ENCODE measurements at places on chromosomes 4 and X. TPM values are rescaled to one million over a fixed set of nuclear protein-coding genes. Genes with fewer than 3 reads are reported as not detected.

The SEPSECS gene
- total RNA-seq, result 6.7 TPM

DNA sequence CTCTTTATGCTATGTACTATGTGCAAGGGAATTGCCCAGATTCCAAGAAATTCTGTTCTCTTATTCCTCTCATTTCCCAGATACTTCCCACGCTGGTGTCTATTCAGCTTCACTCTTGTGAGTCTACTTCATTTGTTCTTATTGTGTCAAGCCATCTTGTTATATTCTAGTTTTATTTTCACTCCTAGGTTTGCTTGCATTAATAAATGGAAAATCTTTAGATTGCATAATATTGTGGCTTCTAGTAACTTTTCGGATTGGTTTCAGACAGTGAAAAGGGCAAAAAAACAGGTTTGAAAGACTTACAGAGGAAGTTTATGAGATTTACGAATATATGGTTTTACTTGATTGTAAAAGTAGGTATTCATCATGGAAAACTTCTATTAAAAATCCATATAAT lies 128.4 kb downstream of the BTC start:
- DNase-seq, result no peak

The HPGDS gene
- not detected for total RNA-seq

GRCh38 chr4:24751926-24752539 lies 43.3 kb upstream of the SOD3 start:
- DNase-seq, result no peak

DNA sequence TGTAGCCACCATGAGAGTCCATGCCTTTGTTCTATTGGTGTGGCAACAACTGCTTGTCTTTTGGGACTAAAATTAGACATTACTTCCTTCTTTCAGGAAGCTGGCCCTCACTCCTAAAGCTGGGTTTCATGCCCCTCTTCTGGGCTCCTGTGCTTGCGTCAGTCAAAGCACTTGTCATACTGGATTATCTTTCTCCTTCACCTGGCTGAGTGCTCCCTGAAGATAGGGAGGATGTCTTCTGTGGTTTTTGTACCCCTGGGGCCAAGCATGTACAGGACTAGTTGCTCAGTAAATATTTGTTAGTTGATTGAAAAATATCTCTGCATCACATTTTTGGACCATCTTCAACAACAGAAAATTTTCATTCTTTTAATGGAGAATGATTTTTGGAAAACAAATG lies 26.1 kb upstream of the LONRF3 start:
- DNase-seq, result no peak

The UGT2B11 gene
- total RNA-seq, result not detected

DNA sequence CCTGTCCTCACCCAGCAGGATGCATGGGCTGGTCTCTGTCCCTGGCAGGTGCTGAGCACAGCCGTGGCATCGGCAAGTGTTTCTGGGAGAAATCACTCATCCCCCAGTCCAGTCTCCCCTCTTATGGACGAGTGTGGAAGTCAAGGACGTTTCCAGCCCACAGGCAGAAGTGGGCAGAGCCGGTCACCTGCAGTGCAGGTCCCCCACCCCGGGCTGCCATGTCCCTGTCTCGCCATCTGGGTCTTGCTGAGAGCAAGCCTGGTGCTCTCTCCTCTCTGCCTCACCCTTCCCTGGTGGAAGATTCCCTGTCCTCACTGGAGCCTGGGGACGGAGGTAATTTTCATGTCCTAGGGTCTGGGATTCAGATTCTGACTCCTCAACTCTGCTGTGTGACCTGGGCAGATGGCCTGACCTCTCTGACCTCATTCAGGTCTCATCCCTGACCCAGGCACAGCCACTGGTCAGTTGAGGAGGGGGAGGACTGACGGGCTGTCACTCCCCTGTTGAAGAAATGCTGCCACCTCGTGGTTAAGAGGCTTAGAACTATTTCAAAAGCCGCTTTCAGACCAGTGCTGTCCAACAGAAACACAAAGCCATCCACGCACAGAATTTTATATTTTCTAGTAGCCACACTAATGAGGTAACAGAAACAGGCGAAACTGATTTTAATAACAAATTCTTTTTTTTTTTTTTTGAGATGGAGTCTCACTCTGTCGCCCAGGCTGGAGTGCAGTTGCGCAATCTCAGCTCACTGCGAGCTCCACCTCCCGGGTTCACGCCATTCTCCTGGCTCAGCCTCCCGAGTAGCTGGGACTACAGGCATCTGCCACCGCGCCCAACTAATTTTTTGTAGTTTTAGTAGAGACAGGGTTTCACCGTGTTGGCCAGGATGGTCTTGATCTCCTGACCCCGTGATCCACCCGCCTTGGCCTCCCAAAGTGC lies 1.8 kb downstream of the CPZ start:
- peak; percentile 71 for DNase-seq

The DRP2 gene
- under 0.01 TPM for total RNA-seq

GRCh38 chrX:7972586-7972985 lies 45.4 kb upstream of the PNPLA4 start:
- DNase-seq, result no peak

DNA sequence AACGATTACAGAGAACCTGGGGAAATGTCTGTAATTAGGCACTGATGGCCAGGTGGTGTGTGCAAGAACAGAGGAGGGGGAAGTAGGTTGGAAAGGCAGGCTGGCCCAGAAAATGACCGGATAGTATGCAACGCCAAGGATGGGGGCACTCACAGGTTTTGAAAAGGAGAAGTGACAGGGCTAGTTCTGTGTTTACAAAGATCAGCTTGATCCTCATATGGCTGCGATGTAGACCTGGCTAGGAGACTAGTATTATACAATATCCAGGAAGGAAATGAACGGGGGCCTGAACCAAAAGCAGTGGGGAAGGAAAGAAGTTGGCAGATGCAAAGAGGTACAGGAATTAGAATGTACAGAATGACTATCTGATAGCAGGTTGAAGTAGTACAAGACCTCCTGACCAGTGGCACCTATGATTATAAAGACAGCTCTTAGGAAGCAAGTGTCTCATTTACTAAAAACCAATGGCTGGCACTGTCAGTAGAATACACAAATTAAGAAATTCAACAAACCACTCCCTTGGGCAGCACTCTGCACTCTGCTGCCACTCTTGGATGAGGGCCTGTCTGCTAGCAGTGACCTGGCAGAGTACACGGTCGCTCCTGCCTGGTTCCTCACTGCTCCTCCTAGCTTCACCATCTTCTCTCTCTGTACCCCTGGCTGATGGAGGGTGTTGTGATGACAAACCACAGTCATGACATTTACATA lies 14.1 kb downstream of the MFAP3L start:
- no peak for DNase-seq

GRCh38 chr4:168605411-168605810 lies 108.6 kb downstream of the PALLD start:
- DNase-seq, result peak; percentile 7

DNA sequence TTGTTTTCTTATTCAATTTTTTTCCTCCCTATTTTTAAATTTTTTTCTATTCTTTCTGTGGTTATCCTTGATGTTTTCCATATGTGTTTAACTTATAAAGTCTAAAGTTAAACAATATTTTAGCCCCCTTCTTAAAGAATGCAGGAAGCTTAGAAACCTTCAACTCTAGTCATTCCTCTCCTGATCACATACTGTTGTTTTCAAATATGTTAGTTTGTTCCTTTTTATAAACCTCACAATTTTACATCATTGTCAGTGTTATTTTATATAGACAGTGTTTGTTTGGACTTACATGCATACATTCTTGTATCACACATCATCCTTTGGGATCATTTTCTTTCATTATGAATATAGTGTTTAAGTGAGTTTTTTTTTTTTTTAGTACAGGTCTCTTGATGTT lies 31.6 kb downstream of the KANTR start:
- no peak for DNase-seq

The MND1 gene
- 2.7 TPM for total RNA-seq

DNA sequence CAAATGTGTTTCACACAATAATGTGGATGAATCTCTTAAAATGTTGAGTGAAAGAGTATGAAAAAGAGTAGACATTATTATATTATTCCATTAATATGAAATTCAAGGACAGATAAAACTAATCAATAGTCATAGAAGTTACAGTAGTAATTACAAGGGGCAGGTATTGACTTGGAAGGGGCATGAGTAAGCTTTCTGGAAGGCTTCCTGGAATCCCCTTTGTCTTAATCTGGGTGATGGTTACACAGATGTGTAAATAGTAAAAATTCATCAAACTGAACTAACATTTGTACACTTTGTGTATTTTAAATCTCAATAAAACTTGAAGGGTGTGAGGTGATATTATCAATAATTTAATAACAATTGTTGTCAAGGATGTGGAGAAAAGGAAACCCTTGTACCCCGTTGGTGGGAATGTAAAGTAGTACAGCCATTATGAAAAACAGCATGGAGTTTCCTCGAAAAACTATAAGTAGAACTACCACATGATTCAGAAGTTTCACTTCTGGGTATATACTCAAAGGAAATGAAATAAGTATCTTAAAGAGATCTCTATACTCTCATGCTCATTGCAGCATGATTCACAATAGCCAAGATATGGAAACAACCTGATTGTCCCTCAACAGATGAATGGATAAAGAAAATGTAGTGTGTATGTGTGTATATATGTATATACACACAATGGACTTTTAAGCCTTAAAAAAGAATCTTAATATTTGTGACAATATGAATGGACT lies 96.9 kb upstream of the MID1IP1 start:
- DNase-seq, result no peak

The GYPB gene
- total RNA-seq, result not detected

DNA sequence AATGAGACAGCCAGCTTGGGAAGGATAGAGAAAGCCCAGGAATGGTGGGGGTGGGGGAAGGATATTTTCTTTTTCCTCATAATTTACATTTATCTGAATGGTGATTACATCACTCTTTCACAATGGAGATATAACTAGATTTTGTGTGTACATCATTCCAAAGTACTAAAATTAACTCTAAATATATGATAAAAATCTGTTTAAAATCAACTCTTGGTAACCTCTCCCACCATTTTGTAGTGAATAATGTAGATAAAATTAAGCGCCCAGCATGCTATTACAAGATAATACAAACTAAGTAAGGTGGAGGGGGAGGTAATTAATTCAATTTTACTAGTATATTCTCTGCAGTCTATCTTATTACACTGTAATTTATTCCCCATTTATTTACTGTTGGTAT lies 78.9 kb downstream of the NCAPG start:
- no peak for DNase-seq

The CT83 gene
- not detected for total RNA-seq

The CAPN6 gene
- total RNA-seq, result not detected

The JCHAIN gene
- not detected for total RNA-seq

GRCh38 chrX:149513825-149514428 lies 8.8 kb upstream of the IDS start:
- DNase-seq, result no peak

DNA sequence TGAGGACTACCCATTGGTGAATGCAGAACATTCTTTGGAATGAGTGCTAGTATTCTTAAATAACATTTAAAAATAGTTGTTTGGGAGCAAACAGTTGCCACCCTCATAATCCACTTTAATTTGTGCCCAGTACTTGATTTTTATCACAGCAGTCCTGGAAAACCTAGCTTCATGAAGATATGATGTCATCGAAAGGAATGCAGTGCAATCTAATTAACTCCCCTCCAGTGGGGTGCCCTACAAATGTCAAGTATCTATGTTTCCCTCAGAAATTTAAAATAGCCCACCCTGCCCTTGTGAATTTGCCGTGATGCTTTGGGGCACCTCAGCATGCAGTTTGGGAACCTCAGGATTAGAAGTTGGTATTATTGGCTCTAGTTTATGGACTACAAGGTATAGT lies 5.4 kb downstream of the RAB9A start:
- DNase-seq, result no peak
